IMR-90 (cell line): ENCODE measurements at places on chromosomes 6 and 20. TPM values are rescaled to one million over a fixed set of nuclear protein-coding genes. Genes with fewer than 3 reads are reported as not detected.
A peak's percentile ranks its signal among the peaks of the same experiment; 100 is the strongest.

DNA sequence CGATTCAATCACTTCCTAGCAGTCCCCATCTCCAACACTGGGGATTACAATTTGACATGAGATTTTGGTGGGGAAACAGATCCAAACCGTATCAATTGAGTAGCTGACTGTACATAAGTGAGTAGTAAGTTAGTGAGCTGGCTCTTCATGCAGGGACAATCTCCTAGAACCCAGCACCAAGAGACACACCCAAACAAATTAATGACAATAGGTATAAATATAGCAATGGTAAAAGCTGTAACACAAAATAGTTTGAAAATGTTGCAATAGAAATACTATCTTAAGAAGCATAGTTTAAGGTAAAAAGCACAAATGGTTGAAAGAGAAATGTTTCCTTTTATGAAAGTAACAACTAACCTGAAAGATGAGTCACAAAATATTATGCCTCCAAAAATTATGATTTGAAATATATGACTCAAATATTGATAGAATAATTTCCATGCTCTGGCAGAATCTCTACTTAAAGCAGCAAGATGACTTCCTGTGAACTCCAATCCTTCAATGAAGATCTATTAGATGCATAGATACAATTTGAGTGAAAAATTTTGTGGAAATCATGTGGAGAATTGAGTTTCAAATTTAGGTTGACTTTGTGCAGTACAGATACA lies 5.4 kb upstream of the SIRPB1 start:
- peak; percentile 0 for DNase-seq
- no peaks in the 10 kb centered on the region for H3K4me1 ChIP-seq
- no peak overlapping the region for H3K4me3 ChIP-seq
- no peaks in the 10 kb centered on the region for H3K36me3 ChIP-seq
- H3K27ac ChIP-seq, result no peak overlapping the region
- peaks cover 1% of the 10 kb centered on the region for H3K27me3 ChIP-seq

DNA sequence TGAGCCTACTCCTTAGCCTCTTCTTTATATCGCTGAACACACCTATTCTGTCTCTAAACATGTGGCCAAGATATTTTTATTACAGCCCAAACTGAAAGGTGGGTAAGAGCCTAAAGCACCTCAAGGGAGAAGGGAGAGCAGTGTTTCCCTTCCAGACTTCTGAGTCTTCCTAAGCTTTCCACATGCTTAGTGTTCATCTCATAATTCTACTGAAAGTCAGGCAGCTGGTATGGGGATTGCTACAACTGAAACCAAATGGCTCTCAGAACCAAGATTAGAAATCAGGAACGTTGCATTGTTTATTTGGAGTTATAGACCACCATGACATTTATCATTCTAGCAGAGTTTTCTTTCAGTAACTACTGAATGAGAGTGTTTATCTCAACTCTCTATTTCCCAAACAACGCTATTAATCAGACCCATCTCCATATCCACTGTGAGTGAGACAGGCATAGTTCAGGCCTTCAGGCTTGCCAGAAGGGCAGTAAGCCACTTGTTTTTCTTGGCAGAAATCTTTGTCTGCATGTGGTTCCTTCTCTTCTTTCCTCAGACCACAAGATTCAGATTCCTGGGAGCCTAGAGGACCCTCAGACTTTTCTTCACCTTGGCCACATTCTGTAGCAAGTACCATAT lies 22.8 kb downstream of the VGLL2 start:
- no peak overlapping the region for H3K4me3 ChIP-seq
- no peaks in the 10 kb centered on the region for H3K4me1 ChIP-seq
- H3K27me3 ChIP-seq, result no peaks in the 10 kb centered on the region
- no peaks in the 10 kb centered on the region for H3K36me3 ChIP-seq
- H3K27ac ChIP-seq, result no peak overlapping the region
- no peak for DNase-seq

OVOL2 gene
- total RNA-seq, result not detected in 2 replicates

DNA sequence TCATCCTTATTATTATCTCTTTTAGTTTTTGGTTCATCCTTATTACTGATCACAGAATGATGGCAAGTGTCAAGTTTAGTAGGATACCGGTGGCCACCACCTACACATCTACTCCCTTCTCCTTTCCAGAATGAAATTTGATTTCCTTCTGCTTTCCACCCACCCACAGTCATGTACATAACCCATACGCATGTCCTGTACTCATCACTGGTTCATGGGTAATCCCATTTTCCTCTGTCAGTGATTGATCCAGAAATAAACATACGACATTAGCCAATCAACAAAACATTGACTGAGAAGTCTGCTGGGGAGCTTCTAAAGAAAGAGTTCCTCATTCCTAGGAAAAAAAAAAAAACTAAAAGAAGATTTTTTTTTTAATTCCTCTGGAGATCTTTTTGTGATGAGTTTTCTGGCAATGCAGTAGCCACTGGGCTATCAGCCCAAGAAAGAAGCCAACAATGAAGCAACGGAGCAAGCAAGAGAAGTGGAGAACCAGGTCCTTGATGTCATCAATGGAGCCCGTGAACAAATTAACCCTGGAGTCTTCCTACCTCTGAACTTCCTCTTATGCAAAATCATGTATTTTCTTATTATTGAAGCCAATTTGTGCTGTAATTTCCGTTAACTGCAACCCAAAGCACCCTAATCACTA lies 127.8 kb downstream of the TASP1 start:
- H3K4me3 ChIP-seq, result no peak overlapping the region
- H3K27ac ChIP-seq, result no peak overlapping the region
- H3K36me3 ChIP-seq, result no peaks in the 10 kb centered on the region; the same call in none of the 2 replicates
- no peaks in the 10 kb centered on the region for H3K27me3 ChIP-seq
- DNase-seq, result no peak
- peaks cover 6% of the 10 kb centered on the region for H3K4me1 ChIP-seq

SIRPG gene
- total RNA-seq, result not detected in 2 replicates

THBD gene
- under 0.01 TPM in 1 of 2 replicates, not detected in the other for total RNA-seq

- H3K27ac ChIP-seq, result no peak overlapping the region
- no peaks in the 10 kb centered on the region; the same call in 1 of the 2 replicates for H3K4me1 ChIP-seq
- no peaks in the 10 kb centered on the region; the same call in 1 of the 2 replicates for H3K27me3 ChIP-seq
- peaks cover 10% of the 10 kb centered on the region for H3K36me3 ChIP-seq
These were observed 6.0 kb downstream of the HLA-C start for GRCh38 chr6:31265926-31266325.

- no peak overlapping the region for H3K4me3 ChIP-seq
- no peak overlapping the region for H3K27ac ChIP-seq
- no peaks in the 10 kb centered on the region for H3K27me3 ChIP-seq
- no peaks in the 10 kb centered on the region for H3K36me3 ChIP-seq
These were observed 45.0 kb upstream of the MOXD1 start for GRCh38 chr6:132446141-132446854.

GPX5 gene
- not detected in 2 replicates for total RNA-seq

- no peaks in the 10 kb centered on the region for H3K27me3 ChIP-seq
- no peaks in the 10 kb centered on the region for H3K4me1 ChIP-seq
- H3K27ac ChIP-seq, result no peak overlapping the region
These were observed 64.6 kb downstream of the MAN1A1 start for GRCh38 chr6:119284861-119285521.

- no peaks in the 10 kb centered on the region for H3K36me3 ChIP-seq
- DNase-seq, result no peak
- no peak overlapping the region for H3K27ac ChIP-seq
- H3K4me1 ChIP-seq, result peaks cover 22% of the 10 kb centered on the region
- no peak overlapping the region for H3K4me3 ChIP-seq
These were observed 101.6 kb downstream of the HIVEP2 start for GRCh38 chr6:142843361-142843760.

- H3K27ac ChIP-seq, result peak overlapping the region; percentile 84
- peaks cover 31% of the 10 kb centered on the region for H3K36me3 ChIP-seq
- DNase-seq, result peak; percentile 46
- H3K4me3 ChIP-seq, result peak overlapping the region; percentile 81
- no peaks in the 10 kb centered on the region for H3K27me3 ChIP-seq
These were observed 942 bp downstream of the HLA-E start for GRCh38 chr6:30490026-30490876.

MOXD1 gene
- 10.0 and 10.6 TPM in 2 replicates for total RNA-seq

CRISP3 gene
- not detected in 2 replicates for total RNA-seq

IRAK1BP1 gene
- total RNA-seq, result 1.9 and 2.2 TPM in 2 replicates

- peaks cover 24% of the 10 kb centered on the region for H3K4me1 ChIP-seq
- H3K4me3 ChIP-seq, result no peak overlapping the region
- H3K27me3 ChIP-seq, result no peaks in the 10 kb centered on the region
- no peak overlapping the region for H3K27ac ChIP-seq
These were observed 16.8 kb downstream of the DAAM2 start for GRCh38 chr6:39808964-39809363.

DNA sequence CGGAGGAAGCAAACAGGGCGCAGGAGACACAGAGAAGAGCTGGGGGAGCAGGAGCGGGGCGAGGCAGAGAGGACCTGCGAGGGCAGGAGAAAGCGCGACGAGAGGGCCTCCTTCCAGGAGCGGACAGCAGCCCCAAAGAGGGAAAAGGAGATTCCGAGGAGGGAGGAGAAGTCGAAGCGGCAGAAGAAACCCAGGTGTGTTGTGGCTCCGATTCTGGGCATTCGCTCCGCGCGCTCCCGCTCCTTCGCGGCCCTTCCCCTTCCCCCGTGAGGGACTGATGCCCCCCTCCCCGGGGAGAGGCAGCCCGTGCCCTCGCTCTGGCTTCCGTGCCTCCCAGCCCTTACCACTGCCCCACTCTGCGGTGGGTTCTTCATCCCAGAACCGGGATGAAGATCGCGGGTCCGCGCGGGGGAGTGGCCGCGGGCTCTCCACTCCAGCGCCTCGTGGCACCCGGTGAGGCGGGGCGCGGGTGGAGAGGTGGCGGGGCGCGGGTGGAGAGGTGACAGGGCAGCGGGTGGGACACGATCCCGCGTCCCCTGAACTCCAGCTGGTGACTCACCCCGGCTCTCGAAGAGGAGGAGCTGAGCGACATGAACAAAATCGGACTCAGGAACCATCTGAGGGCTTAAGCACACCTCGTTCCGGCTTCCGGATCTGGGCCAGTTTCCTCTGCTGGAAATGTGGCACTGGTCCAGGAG lies 22.4 kb downstream of the TMC2 start:
- no peak overlapping the region for H3K27ac ChIP-seq
- no peaks in the 10 kb centered on the region for H3K4me1 ChIP-seq
- H3K4me3 ChIP-seq, result no peak overlapping the region
- H3K36me3 ChIP-seq, result no peaks in the 10 kb centered on the region
- DNase-seq, result no peak

OTOR gene
- not detected in 2 replicates for total RNA-seq

DNA sequence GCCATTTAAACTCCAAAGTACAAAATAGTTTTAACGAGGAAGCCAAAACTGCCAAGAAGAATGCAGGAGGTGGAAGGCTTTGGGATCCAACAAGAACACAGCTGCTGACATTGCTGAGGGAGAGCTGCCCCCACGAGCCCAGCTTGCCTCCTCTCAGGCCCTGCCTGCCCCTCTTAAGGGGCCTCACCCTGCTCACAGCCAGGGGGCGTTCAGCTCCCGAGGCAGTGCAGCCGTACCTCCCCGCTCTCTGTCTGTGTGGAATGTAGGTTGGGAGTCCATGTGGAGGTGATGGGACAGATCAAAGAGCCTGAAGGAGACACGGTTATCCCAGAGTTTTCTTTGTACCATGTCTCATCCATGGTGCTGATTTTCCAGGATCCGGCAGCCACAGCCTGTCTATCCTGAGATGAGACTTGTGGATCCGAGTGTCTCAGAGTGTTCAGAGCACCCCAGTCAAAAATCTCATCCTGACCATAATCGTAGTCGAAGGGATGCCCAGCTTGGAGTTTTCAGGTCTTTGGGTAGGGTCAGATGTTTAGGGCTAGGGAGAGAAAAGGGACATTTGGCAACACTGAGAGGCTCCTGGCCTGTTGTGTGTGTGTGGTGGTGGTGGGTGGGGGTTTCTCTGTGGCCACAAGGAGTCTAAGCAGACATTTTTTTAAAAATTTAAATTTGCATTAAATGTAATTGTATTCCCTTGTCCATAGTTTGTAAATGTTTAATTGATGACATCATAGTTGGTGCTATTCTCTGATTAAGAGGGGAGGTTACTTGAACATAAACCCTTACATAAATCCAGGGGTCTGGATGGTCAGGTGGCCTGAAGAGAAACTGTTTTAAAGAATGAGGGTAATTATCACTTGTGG lies 111.4 kb upstream of the CLDN20 start:
- H3K4me3 ChIP-seq, result no peak overlapping the region
- H3K4me1 ChIP-seq, result peaks cover 18% of the 10 kb centered on the region
- no peaks in the 10 kb centered on the region for H3K36me3 ChIP-seq
- H3K27ac ChIP-seq, result no peak overlapping the region

DNA sequence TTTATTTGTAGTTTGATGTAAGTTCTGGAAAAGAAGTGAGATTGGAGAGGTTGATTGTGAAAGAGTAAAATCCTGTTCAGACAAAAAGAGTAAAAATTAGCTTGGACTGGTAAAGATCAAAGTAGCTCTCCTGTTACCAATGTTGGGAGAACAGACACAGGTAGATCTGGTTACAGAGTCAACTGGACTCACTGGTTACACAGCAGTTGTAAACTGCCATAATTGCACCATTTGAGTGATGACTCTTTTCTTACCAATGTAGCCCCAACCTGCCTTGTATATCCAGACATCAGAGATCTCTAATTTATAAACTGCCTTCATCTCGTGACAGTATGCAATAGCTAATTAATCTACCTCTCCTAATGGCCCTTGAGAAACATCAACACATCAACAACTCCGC lies 165.6 kb upstream of the PRSS16 start:
- no peaks in the 10 kb centered on the region for H3K36me3 ChIP-seq
- H3K4me1 ChIP-seq, result no peaks in the 10 kb centered on the region
- no peak overlapping the region for H3K4me3 ChIP-seq
- no peak overlapping the region for H3K27ac ChIP-seq
- DNase-seq, result no peak
- peaks cover 2% of the 10 kb centered on the region for H3K27me3 ChIP-seq

- H3K27me3 ChIP-seq, result no peaks in the 10 kb centered on the region
- peaks cover 15% of the 10 kb centered on the region for H3K36me3 ChIP-seq
- peaks cover 20% of the 10 kb centered on the region for H3K4me1 ChIP-seq
- peak; percentile 71 for DNase-seq
These were observed 83.5 kb downstream of the ZMYND8 start for GRCh38 chr20:47272893-47273590.

DNA sequence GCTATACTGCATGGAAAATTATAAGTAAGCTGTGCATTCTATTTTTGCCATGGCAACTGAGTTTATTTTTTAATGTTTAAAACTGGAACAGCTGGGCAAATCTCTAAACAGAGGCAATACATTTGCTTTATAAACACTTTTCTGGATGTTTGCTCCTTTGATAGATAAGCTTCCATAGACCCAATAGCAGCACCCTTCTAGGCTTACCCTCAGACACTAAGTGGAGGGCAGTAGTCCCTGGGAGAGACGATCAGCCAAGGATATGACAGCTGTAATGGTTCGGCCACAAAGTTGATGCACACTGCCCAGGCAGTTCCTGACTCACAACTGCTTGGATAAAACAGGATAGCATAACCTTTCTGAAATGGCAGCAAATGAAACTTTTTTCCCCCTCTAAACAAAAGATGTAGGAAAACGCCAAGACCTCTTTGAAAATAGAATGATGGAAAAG lies 8.5 kb upstream of the MRPS10 start:
- H3K4me3 ChIP-seq, result no peak overlapping the region
- peak overlapping the region; percentile 87 for H3K27ac ChIP-seq
- no peaks in the 10 kb centered on the region for H3K27me3 ChIP-seq

DNA sequence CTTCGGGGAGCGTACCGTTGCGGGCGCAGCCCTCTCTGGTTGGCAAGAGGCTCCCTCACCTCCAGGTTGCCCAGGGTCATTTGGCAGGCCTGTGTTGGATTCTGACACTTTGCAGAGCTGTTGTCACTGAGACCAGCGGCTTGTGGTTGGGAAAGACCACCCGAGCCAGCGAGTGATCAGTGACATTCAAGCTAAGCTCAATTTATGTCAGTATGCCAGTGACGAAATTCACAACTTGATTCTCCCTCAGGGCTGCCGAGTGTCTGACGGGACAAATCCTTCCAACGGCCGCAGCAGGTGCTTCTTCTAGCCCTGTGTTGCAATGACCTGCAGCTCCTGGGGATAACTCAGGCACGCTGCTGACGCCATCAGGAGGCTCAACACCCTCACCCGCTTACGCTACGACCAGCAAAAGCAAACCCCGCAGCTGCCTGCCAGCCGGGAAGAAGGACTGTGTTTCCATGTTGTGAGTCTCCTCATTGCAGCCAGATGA lies 16.9 kb upstream of the SLC22A2 start:
- H3K36me3 ChIP-seq, result no peaks in the 10 kb centered on the region
- H3K27ac ChIP-seq, result no peak overlapping the region
- DNase-seq, result no peak
- H3K27me3 ChIP-seq, result no peaks in the 10 kb centered on the region
